ENCODE measurements at places on chromosomes 3 and 15.

DNA sequence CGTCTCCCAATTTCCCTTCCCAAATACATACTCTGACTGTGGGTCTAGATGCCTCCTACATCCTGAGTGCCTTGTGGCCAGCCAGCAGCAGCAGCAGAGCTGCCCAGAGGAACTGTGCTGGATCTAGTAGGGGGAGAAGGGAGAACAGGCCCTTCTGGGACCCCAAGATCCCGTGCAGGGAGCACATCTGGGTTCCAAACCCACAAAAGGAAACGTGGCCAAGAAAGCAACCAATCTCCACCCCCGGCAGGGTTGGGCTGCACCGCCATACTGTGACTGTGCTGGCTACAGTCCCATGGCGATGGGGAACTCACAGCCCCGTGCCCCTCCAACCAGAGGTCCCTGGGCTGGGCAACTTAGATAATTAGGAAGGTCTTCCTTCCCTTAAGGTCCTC, 86.3 kb downstream of the PPCDC start:
- DNase-seq: no peak

- DNase-seq: no peak
Observed at GRCh38 chr3:152961323-152961722, 126.4 kb downstream of the P2RY1 start.

DNA sequence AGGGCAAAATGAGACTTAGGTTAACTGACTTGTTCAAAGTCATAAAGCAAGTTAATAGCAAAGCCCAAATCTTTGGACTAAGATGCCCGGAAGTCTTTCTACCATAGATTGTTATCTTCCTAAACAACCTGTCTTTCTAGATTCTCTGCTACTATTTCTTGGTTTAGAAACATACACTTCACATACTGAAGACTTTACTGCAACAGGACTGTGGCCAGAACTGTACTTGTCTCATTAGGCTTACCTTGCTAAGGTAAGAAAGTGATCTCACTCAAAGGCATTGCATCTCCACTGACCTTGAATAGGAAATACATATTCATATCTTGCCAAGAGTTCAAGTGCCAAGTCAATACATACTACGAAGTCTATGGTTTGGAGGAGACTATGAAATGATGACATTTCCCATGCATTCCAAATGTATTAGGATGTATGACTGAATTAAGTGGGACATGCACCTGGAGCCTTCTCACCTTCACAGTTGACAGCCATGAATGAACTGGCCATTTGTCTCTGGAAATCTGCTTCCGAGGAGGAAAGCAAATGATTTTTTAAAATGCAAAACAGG, 5.0 kb downstream of the ZDHHC3 start:
- DNase-seq: no peak

DNA sequence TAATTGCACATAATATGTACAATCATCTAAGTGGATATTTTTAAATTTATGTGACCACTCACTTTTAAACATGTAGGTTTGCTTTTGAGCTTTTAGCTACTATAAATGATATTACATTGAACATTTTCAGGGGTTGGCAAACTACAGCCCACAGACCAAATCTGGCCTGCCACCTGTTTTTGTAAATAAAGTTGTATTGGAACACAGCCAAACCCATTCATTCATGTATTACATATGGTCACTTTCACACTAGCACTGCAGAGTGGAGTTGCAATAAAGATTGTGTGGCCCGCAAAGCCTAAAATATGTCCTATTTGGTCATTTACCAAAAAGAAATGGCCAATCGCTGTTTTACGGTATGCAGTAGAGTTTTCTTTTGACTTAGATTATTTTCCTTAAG, 21.2 kb downstream of the CMTM7 start:
- no peak for DNase-seq

DNA sequence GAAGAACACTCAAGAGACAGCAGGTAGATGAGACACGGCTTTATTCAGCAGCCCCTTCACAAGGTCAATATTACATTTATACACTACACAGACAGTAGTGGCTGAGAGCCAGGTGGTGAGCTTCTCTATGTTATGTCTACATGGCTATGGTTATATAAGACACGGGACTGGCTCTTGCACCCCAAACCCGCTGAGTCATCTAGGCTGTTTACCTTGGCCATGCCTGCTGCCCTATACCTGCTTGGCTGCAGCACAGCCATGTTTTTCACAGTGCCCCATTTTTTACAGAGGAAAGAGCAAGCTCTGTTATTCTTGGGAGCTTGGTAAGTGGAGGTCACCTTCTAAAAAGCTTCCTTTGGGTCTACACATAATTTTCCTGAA, 231.6 kb downstream of the IGSF11 start:
- DNase-seq: no peak

DNA sequence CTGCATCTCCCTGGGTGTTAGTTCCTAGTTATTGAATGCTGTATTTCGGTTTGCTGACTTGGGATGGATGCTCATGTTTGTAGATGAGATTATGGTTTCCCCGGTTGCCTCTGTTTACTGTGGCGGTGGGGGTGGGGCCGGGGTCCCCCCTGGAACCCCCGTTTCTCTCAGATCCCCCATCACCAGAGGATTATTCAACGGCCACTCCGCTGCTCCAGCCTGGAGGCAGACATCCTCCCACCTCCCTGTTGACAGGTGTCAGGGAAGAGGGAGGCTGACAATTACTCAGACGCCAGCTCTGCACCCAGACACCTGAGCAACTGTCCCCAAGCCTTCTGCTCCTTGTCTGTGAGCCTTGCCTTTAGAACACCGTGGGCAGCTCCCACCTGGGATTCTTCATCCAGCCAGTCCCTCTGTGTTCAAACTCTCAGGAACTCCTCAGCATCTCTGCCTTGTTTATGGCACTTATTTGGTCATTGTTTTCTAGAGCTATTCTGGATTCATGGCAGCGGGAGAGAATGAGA, 95.9 kb upstream of the PRR20G start:
- no peak for DNase-seq

- DNase-seq: no peak
Observed at GRCh38 chr3:14573706-14574105, 33.6 kb upstream of the GRIP2 start.

- DNase-seq: no peak
Observed at GRCh38 chr15:99986297-99987118, 253.3 kb upstream of the LYSMD4 start.

DNA sequence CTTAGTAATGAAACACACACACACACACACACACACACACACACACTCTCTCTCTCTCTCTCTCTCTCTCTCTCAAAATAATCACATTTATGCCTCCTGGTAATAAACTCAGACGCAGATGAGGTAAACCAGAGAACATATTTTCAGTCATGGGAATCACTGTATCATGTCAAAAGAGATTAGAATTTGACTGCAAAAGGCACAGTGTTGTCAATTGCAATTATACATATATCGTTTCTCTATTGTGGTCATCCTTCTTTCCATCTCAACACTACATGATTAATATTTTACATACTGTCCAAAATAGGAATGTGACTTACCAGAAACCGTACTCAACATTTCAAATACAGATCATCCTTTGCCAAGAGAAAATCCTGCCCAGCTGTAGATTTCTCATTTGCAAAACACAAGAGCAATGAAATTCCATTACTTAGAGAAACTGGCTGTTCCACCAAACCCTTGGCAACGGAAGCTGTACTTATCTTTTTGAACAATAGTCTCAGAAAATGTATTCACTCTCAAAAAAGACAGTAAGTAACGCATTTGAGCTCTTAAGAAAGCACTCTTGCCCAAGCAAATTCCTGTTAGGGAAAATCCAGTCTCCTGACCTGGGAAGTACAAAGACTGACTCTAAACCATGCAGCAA, 24.3 kb downstream of the PDZRN3 start:
- DNase-seq: no peak

DNA sequence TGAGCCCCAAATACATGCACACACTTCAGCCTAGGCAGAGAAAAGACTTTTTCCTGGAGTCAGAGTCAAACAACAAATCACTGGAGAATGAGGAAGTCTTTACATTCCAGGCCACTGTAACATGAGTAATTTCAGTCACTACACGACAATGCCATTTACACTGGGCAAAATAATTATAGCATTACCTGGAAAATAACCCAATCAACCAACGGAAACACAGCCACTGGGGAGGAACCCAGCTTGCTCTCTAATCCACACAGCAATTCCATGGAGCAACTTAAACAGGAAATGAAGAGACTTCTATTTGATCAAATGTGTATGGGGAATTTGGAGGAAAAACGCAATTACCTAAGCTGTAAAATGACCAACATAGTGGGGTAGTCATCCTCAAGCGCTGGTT, 15.2 kb downstream of the FSTL1 start:
- DNase-seq: no peak

GRCh38 chr15:77538793-77539497, 93.8 kb downstream of the LINGO1 start:
- DNase-seq: no peak

GRCh38 chr15:60135961-60136360, 131.8 kb downstream of the FOXB1 start:
- DNase-seq: no peak

GRCh38 chr3:141399200-141399599, 30.9 kb downstream of the ZBTB38 start:
- no peak for DNase-seq

DNA sequence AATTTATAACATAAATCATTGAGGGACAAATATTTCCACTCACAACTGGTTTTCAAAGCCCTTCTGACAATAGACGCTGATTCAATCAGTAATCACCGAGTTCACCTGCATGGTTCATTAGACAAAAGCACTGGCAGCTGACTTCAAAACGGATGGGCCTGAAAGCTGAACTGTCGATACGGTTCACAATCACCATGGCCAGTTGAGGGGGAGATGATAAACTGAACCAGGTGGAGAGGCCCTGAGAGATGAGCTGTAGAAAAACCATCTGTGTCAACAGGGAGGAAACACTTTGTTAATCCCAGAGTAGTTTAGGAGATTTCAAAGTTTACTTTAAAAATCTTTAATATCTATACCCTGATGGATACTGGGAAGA, 75.0 kb downstream of the PEX5L start:
- DNase-seq: no peak

DNA sequence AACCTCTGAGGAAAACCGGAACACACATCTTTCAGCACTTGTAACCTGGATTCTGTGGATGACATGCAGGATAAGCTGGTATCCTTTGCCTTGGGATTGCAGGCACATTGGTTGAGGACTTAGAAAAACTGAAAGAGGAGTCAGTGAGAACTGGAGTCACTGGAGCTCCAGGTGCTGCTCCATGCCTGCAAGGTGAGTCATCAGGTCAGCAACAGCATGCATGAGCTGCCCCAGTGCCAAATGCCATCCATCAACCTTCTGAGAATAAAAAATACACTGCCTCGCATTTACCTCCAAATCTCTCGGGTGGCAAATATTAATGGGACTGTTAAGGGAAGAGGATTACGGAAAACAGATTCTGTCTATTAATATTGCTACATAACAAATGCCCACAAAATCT, 729.1 kb downstream of the NTRK3 start:
- DNase-seq: no peak

- DNase-seq: no peak
Observed at GRCh38 chr3:113297287-113297686, 85.9 kb downstream of the BOC start.

DNA sequence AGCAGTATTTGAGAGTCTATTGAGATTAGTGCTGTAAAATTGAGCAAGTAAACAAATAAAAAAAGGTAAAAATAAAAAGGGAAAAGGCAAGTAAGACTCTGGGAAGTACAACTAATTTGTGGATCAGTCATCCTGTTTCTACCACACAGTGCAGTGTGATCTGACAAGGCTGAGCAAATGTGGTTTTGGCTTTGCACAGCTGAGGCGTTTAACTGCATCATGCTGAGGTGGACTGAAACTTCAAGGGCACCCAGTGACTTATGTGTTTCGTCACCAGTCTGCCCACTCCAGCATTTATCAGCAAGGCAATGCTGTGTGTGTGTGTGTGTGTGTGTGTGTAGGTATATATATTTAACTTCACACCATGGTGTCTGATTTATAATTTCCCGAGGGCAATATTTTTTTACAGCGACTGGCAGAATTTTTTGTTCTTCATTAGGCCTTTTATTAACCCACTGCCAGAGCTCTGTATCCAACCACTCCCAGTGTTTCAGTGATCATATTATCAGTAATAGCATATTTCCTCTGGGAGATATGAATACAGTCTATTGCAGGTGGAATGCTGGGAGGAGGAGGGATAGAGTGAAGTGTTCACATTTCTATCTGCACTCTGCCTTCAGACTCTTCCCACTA, 131.5 kb upstream of the SATB1 start:
- no peak for DNase-seq

DNA sequence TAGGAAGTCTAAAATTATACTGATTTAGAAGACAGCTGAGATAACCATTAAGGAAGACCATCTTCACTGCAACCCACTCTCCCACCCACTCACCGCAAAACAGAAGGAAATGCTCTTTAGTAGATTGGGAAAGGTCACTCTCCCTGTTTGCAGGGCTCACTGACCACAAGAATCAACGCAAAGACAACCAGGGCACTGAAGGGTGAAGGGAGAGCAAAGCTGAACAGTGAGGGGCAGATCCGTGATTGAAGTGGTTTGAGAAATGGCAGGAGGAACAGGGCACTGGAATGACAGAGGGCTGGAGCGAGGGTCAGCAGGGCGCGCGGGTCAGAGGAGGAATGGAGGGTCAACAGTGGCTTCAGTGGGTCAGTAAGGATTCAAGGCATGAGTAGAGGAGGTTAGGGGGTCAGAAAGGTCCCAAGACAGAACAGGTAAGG, 520 bp downstream of the MESD start:
- no peak for DNase-seq

DNA sequence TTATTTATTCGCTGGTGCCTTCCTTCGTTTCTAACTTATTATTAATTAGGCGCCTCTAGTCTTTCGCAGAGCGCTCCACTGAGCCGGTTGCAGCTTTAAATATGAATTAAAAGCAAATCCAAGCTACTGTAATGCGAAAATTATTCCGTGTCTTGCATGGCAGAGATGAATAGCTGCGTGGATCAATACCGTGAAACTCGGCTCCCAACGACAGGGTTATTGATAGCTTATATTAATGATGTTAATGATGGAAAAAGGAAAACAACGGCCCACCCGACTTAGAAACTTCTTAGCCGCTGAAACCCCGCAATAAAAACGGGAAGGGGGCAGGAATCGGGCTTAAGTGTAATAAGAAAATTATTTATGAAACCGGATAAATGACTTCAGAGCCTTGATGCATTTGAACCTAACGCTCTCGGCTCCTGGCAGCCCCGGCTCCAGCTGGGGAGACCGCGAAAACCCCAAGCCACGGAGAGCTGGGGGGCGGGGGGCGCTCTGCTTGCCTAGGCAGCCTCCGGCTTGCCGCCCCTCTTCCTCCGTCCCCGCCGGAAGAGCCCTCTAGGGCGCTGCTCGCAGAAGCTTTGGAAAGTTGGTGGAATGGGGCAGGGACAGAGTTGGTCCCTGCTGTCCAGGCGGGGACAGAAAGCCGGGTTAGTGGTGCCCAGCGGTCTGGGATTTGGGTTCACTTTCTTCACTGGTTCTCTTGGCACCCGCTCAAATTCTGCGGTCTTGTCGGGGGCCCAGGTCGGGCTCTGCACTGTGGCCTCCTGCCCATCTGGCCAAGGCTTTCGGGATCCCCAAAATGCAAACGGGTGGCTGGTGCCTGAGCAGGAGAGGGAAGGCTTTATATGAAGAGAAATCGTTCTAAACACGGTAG, 7.7 kb upstream of the ONECUT1 start:
- no peak for DNase-seq

GRCh38 chr3:152196782-152197181, 71.9 kb upstream of the MBNL1 start:
- no peak for DNase-seq

- no peak for DNase-seq
Observed at GRCh38 chr15:73125219-73125618, 73.0 kb downstream of the NEO1 start.

Measured in AG04450 (cell line).